ENCODE measurements at places on chromosomes 7 and 10.
A peak's percentile ranks its signal among the peaks of the same experiment; 100 is the strongest.

GRCh38 chr7:23247603-23248335 is 1.2 kb downstream of the GPNMB start:
- DNase-seq = no peak

GRCh38 chr7:14717816-14718215 is 184.7 kb downstream of the DGKB start:
- peak; percentile 37 for DNase-seq

DNA sequence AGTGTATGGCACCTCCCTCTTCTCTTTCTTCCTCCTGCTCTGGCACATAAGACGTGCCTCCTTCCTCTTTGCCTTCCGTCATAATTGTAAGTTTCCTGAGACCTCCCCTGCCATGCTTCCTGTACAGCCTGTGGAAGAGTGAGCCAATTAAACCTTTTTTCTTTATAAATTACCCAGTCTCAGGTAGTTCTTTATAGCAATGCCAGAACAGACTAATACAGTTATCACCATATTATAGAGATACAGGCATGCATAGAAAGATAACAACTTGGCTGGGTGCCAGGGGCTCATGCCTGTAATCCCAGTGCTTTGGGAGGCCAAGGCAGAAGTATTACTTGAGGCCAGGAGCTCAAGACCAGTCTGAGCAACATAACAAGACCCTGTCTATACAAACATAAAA is 53.2 kb downstream of the GCC1 start:
- DNase-seq = no peak

- DNase-seq = peak; percentile 13
Observed at GRCh38 chr10:11517150-11517549, 94.3 kb downstream of the USP6NL start.

DNA sequence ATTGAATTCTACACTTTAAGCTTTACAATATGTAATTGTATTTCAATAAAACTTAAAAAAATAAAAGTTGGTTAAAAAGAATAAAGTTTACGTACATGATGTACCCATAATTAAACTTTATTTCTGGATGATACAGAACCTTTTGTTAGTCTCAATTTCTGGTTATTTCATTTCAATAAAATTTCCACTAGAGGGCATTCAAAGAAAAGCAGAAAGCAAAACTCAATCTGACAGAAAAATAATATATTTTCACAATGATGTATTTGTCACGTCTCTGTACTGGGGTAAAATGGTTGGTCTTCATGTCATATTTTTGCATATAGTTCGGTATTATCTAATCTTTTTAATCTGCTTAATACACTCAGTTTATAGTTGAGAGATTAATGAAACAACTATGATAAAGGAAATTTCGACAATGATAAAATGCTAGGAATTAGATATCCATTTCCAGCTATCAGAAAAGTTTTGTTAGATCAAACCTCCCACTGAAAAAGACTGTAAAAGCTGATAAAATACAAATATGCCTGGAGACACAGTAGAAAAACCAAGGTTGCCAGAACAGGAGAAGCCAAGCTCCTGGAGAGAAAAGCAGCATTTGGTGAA is 27.4 kb downstream of the ASZ1 start:
- DNase-seq = peak; percentile 28

DNA sequence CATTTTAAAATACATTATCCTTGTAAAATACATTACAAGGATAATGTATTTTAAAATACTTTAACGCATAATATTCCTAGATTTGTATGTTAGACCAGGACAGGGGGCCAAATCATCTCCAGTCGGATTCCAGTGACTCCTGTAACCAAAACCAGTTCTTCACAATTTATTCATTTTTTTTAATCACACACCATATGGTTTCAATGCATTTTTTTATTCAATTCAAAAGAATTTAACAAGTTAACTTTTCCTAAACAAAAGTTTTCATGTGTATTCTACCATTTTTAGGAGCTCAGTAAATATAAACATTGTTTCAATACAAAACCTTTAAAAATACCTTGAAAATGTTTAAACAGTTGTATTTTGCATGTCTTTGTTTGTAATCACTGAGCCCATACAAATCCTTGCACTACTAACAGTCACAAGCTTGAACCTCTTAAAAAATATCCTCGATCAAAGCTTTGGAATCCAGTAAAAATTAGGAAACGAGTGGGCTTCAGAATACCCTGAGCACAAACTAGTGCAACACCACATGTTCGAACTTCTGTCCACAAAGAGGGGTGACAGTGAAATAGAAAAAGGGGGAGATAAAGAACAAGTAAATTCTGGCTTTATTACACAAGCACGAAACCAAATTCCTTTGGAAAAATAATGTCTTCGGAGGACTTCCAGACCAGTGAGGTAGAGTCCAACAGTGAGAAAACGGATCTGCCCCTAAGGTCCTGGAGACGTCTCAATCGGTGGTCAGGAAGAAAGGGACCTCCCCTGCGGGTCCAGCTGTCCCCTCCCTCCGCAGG is 1.6 kb downstream of the CCDC71L start:
- no peak for DNase-seq
